ENCODE measurements at places on chromosomes 12 and 14.

DNA sequence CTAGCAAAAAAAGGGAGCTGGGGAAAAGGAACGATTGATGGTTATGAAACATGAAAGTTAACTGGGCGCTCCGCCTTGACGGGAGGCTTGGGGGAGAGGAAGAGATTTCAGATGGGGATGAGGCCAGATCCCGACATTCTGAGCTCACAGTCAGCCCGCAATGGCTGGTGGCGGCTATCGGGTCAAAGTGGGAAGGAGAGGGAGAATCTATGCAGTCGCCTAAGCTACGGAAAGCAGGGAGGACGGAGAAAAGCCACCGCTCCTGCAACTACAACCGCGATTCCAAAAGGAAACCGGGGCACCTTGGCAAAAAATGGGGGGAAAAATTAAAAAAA is 502 bp downstream of the MPHOSPH9 start:
- no peak for DNase-seq

DNA sequence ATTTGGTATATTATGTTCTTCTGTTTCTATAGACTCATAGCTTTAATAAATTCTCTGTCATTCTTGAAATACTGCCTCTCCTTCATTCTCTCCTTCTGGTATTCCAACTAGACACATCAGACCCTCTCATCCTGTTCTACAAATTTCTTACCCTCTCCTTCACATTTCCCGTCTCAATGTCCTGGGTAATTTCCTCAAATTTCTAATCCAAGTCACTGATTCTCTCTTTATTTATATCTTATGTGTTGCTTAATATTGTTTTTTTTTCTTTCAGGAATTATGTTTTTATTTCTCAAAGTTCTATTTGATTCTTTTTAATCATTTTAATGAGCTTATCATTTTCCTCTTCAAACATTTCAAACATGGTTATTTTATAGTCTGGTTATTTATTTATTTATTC is 94.0 kb downstream of the RALGAPA1 start:
- no peak for DNase-seq

DNA sequence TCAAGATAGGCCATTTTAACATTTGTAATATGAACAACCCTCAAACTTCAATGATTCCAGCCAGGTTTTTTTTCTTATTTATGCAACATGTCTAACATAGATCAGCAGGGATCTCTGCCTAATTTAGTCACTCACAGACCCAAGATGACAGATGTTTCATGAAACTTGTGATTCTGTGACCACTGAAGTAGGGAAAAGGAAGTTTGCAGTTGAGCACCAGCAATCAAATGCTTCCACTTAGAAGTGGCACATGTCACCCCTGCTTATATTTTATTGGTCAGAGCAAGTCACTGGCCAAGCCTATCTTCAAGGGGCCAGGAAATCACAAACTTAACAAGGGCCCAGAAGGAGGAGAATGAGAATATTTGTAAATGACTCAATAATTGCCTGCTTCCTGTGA is 150.6 kb downstream of the BCAT1 start:
- no peak for DNase-seq

GRCh38 chr12:40733871-40734270 is 41.6 kb downstream of the CNTN1 start:
- no peak for DNase-seq

- DNase-seq = no peak
Measured at GRCh38 chr12:114789276-114789675, 105.3 kb upstream of the TBX3 start.

DNA sequence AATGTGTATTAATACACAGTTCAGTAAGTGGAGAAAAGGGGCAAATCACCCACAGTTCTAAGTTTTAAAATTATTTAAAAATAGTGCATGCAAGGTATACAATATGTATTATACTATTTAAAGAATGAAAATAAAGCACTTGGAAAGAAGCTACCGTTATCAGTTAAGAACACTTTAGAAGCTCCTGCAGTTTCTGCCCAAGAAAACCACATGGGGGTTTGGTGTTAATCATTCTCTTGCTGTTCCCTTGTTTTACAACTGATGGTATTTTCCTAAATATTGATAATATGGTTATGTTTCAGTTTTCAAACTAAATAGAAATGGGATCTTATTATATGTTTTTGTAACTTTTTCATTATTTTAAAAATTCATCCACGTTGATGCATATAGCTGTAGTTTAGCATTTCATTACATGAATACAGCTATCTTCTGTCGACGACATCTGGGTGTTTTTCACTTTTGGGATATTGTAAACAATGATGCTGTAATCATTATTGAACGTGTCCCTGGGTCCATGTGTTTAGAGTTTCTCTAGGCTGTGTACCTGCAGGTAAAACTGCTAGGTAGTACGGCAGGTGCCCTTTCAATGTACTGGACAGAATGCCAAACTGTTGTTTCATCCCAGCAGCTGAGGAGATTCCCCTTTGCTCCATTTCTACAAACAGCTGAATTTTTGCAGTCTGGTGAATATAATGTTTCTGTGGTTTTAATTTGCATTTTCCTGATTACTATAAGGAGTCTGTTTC is 64.1 kb downstream of the APPL2 start:
- no peak for DNase-seq

DNA sequence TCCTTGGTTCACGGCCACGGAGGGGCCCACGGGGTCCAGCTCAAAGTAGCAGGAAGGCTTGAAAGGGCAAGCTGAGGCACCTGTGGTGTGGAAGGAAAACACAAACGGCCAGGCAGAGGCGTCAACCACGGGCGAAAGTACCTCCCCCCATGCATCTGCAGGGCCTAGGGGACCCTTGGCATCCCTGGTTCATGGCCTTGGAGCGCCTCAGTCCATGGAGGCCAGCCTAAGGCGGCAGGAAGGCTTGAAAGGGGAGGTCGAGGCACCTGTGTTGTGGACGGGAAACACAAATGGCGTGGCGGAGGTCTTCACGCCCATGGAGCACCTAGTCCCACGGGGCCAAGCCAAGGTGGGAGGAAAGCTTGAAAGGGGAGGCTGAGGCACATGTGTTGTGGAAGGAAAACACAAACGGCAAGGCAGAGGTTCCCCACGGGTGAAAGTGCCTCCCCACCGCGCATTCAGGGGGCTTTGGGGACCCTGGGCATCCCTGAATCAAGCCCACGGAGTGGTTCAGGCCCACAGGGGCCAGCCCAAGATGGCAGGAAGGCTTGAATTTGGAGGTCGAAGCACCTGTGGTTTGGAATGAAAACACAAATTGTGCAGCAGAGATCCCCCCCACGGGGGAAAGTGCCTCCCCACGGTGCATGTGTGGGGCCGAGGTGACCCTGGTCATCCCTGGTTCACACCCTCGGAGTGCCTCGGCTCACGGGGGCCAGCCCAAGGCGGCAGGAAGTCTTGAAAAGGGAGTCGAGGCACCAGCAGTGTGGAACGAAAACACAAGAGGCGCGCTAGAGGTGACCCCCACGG is 380.8 kb downstream of the ALG10 start:
- peak; percentile 2 for DNase-seq

GRCh38 chr14:22778084-22778483 is 11.6 kb downstream of the OXA1L start:
- DNase-seq = no peak

DNA sequence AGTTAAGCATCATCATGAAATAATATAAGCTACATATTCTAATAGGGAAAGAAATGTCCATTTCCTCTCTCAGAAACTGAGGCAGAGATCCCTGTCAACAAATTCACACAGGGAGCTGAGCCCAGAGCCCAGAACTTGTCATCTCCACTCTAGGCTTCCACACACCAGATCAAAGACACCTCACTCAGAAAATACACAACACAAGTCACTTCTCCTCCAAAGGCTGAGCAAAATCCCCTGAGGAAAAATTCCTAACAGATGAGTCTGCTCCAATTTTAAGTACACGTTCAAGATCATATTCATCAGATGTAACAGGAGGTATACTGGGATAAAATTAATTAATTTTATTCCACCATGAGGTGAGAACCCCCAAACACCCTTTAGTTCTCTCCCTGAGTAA is 227.3 kb downstream of the DPF3 start:
- DNase-seq = no peak

- DNase-seq = no peak
Measured at GRCh38 chr12:22353615-22354325, 19.3 kb upstream of the ST8SIA1 start.

DNA sequence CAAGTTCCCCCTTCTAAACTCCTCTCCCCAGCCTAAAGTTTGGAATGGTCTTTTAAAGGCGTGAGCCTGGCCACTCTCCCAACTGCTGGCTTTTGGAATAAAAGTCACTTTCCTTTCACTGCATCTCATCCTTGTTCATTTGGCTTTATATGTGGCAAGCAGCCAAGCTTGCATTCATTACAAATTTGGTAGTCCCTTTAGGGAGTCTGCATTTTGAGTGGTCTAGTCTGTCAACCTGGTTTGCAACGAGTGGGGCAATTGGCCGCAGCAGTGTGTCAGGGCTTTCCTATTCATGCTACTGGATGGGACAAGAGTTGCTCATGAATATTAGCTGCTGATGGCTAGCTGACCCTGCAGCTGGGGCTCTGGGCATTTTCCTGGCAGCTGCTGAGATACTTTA is 57.0 kb downstream of the CATSPERB start:
- no peak for DNase-seq

GRCh38 chr12:103011974-103012763 is 54.7 kb downstream of the ASCL1 start:
- no peak for DNase-seq

- no peak for DNase-seq
Measured at GRCh38 chr14:93741556-93742230, 46.6 kb downstream of the PRIMA1 start.

DNA sequence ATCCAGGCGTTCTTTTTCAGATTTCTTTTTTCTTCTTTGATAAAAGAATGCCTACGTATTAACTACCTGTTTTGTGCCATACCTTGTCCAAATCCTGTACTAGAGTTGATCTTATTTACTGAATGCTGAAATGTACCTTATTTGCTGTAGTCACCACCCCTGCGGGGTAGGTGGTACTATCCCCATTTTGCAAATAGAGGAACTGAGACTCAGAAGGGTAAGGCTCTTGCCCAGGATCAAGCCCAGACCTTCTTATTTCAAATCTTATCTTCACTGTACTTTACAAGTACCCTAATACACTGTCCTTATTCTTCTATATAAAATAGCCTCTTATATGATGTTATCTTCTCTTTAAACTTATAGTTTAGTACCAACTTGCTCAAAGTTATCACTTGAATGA is 206.5 kb downstream of the SLC41A2 start:
- DNase-seq = no peak

DNA sequence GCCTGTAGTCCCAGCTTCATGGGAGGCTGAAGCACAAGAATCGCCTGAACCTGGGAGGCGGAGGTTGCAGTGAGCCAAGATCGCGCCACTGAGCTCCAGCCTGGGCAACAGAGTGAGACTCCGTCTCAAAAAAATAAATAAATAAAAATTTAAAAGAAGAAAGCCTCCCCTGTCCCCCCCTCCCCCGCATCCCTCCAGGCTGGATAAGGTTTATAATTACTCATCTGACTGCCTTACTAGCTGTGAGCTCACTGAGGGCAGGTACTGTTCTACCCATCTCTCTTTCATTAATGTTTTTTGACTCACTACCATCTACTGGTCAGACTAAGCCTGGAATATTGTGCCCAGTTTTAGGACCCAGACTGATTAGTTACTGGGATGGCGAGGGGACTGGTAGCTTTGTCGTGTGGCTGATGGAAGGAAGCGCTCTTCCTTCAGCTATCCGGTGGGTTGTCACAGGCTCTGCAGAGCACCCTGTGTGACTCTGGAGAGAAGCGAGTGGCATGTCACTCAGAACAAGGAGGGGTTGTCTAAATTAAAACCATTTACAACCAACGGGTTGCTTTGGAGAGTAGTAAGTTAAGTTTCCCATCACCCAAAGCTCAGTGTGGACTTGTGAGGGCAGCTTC is 16.9 kb downstream of the EVL start:
- no peak for DNase-seq

- no peak for DNase-seq
Measured at GRCh38 chr12:19894803-19895202, 455.5 kb downstream of the AEBP2 start.

GRCh38 chr14:102238131-102238530 is 66.8 kb downstream of the MOK start:
- no peak for DNase-seq

DNA sequence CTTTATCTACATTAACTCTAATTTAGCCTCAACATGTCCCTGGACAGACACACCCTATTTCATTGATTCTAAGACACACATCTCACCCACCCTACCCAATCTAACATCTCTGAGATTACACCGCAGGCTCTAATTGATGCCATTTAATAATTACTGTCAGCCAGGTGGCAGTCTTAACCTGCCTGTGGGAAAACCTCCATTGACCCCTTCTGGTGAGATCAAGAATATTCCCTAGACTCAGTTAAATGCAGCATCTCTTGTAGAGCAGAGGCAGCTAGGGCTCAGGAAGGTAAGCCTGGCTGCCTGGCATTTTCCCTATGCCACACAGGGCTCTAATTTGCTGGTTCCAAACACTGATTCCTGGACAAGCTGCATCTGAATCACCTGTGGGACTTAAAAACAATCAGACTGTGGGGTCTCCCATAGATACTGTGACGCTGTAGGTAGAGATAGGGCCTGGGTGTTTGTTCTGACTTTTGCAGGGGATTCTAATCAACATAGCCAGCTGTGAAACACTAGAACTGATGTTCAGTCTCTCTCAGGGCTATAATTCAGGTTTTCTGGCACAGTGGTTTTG is 14.3 kb downstream of the MCRS1 start:
- DNase-seq = no peak

DNA sequence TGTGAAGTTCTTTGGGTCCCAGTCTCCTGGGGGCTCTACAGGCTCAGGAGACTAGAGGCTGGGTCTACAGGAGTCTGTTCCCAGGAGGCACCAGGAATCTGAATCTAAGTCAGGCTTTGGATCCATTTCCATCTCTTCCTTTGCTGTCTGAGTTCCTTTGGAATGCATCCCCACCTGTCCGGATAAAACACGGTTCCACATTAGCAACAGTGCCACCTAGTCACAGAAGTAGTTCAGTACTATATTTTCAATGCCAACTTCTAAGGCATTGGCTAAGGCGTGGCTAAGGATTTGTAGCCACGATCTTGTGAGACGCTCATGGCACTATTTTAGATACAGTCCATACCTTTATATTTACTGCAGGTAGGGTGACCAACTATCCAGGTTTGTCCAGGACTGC is 15.1 kb downstream of the ZC2HC1C start:
- no peak for DNase-seq

GRCh38 chr12:105944628-105945027 is 194.1 kb downstream of the NUAK1 start:
- no peak for DNase-seq

DNA sequence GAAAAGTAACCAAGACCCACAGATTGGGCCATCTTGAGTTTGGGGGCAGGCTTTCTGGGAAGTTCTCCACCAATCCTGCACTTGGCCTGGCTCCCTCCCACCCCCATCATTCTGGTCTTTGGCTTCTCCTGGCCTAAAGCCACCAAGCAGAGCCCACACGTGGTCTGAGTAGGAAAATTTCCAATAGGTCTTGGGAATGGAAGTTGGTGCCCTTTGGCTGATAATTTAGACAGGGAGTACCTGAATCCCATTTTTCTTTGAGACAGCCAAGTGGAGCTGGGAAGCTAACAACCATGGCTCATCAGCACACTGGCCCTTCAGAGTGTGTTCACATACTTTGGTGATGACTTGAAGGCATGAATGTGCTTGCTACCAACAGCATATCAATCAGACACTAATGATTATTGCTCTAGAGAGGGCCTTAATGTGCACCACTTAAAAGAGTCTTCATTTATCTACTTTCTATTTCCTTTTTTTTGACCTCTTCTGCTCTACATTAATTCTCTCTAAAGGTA is 156.0 kb downstream of the EGLN3 start:
- DNase-seq = no peak

Data from endothelial cell (in vitro differentiated cells).